ENCODE measurements at places on chromosomes 3 and 15.

- DNase-seq = no peak
Measured at GRCh38 chr3:163573324-163573723, 1505.0 kb downstream of the SI start.

DNA sequence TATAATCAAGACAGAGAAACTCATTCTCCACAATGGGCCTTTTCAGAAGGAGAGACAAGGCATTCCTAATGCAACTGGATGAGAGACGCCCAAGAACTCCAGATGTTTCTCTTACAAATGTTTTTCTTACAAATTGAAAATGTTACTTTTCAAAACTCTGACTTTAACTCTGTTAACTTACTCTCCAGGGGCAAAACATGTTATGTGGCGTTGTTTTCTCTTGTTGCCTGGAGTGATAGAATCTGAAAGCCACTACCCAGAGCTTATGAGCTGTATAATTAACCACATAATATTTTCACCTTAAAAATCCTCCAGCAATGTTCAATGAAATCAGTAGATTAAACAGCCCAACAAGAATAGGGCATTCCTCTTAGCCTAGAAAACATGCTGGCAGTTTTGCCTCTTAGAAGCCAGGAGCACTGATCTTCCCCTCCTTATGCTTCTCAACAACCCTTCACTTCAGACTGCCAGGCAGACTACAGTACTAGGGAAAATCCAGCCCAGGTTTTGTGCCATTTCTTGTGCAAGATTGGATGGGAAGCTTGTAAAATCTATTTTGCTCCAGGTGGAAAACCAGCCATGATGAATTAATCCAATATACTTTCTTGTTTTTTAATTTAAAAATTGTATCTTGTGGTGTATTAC is 186.7 kb upstream of the GADL1 start:
- no peak for DNase-seq

DNA sequence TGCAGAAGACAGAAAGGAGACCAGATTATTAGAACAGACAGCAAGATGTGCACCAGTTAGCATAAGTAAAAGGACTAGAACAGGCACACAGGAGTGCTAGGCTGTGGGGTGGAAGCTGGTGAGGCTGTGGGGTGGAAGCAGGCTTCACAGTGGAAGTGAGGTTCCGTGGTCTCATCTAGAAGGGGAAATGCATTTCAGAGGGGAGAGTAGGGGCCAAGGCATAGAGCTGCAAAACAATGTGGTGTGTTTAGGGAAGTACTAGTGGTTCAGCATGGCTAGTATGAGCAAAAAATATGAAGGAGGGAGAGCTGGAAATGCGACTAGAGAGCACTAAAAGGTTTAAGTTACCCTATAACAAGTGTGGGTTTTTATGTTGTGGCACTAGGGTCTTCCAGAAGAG is 6.5 kb downstream of the POPDC2 start:
- DNase-seq = no peak

DNA sequence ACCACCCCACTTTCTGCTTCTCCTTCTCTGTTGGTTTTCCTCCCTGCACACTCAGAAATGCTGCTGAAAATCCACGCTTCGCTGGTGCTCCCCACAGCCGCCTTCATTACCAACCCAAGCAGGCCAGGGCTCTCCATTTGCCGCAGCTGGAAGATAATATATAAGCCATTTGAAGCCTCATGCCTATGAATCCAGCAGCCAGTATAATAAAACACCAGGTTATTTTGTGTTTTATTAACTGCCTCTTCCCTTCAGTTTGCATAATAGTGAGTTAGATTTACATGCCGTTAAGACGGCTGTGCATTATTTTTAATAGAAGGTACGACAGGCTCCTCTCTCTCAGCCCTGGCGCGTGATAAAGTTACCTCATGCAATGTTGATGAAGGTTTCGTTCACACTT is 86.6 kb downstream of the TOP2B start:
- no peak for DNase-seq

- DNase-seq = no peak
Measured at GRCh38 chr3:15630646-15631350, 29.3 kb downstream of the BTD start.

GRCh38 chr3:126656371-126657134 is 1.6 kb upstream of the TXNRD3 start:
- no peak for DNase-seq

- DNase-seq = no peak
Measured at GRCh38 chr15:49452595-49452994, 29.6 kb downstream of the FGF7 start.

GRCh38 chr3:67649681-67650080 is 4.7 kb downstream of the SUCLG2 start:
- DNase-seq = no peak

DNA sequence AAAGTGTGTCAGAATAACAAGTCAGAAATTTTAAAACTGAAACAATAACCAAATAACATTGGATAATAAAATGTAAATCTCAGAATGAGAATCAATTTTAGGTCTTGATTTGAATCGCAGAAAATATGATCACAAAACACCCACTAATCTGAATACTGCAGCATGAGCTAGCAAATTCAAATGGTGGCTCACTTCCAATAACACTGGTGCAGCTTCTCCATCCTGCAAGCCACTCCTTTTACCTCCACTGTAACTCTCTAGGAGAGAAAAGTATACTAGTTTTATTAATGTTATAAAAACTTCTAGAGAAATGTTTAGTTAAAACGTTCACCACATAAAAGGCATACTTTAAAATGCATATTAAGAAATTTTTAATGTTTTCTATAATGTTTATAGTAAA is 30.4 kb downstream of the UBE3A start:
- no peak for DNase-seq

DNA sequence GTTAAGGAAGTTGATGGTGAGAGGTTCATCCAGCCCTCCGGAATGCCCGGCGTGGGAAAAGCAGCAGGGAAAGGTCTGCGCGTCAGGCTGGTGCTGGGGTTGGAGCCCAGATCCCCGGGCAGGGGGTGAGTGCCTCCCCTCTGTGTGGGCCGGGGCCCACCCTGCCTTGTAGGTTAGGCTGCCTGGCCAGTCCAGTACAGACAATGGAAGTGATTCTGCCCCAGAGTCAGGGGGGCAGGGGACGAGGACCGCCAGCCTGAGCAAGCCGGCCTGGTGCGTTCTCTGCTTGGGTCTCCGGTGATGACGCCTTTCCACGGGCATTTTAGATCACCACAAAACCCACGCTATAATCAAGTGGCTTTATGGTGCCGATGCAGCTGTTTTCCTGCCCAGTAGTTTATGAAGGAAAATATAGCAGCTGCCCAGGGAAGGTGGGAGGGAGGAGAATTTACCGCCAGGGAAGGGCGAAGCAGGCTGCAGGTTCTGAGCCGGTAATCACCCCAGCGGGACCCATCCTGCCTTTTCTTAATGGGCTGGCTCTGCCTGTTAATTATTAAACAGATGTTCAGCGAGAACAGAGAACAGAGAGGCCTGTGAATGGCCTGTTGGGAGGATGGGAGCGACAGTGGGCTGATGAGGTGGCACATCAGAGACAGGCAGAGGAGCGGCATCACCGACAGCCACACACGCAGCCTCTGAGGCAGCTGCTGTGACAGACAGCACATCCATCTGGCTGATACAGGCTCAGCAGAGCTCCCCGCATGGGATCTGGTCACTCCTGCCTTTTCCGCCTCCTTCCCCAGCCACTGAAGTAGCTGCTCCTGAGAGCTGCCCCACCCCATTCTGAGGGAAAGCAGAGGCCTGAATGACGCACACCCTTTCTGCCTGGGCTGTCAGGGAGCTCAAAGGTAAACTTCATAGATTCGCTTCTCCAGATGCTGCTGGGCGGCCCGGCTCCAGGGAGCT is 35.2 kb downstream of the BDH1 start:
- DNase-seq = no peak

GRCh38 chr15:30830961-30831360 is 72.8 kb upstream of the FAN1 start:
- no peak for DNase-seq

DNA sequence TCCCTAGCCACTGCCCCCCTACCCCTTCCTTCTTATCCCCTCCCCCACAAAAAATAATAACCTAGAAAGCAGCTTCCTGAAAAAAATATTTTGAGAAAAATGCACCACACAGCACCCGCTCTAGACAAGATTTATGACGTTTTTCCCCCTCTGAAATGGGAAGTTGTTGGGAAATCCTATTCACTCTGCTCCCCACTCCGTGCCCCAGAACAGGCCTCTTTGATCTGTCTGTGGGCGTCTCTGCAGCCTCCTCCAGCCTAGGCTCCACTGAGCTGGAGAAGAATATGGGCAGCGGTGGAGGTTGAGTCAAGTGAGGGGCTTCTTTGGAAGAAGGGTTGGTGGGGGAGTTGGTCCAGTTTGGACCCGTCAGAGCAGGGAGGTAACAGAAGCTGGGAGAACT is 28.5 kb upstream of the POLG start:
- DNase-seq = no peak

DNA sequence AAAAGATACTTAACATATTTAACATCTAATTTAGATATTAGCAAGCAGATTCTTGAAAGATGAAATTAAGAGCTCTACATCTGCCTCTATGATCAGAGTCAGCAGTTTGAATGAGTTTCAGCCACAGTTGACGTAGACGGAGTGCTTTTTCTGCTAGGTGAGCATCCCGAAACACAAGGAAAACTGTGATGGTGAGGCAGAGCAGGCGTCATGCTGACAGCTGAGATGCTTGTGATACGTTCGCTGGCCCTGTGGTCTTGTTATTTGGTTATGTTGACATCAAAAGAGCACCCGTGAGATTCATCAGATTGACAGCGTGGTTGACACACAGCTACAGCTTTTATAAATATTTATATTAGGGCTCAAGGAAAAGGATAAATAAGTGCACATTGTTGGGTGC is 19.6 kb upstream of the GOLGA8B start:
- no peak for DNase-seq

DNA sequence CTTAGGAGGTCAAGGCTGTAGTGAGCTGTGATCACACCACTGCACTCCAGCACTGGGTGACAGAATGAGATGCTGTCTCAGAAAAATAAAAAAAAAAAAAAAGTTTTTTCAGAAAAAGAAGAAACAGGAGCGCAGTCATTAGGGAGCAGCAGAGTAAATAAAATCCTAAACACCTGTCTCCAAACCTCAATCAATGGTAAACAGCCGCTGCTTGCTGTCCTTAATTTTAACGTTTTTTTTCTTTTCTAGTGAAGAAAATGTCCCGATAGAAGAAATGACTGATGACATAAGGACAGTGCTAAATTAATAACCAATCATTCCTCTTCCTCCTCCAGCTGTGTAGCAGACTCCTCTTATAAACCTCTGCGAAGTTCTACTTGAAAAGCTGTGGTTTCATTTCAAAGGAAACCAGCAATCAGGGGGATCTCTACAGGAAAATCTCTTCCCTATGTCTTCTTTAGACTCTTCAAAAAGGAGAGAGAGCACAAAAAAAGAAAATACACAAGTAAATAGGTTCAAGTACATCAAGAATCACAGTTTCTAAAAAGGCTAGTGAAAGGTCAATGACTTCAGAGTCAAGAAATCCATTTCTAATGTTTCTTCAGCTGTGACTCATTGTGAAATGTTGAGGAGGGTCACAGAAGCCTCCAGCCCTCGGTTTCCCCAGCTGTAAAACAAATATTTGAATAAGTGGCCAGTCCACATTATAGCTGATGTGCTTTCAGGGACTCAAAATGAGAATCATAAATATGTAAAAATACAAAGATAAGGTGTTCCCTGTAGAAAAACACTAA is 127.6 kb downstream of the TMCO5A start:
- DNase-seq = no peak

Measured in cortex of kidney (tissue), 1 donor.